ENCODE measurements at places on chromosomes 5 and 9.

DNA sequence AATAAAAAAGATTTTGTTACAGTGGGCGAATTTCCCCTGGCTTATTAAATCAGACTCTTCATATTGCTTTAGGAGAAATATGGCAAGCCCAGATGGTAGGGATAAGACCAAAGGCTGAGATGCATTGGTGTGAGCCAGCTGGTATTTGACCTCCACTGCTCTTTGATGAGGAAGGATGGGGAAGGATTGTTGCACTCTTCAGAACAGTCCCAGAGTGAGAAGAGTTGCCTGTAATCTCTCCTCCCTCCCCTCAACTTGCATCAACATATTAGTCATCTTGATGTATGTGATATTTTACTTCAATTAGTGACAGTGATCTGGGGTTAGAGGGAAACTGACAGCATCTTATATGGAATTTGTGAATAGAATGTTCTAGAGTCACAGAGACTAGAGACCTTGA, 136.6 kb downstream of the ADAMTS12 start:
- no peak for DNase-seq

GRCh38 chr5:78638423-78638822, 10.1 kb downstream of the LHFPL2 start:
- DNase-seq = peak; percentile 58

- DNase-seq = no peak
These were observed 41.7 kb upstream of the LRRC19 start for GRCh38 chr9:27047136-27047535.

DNA sequence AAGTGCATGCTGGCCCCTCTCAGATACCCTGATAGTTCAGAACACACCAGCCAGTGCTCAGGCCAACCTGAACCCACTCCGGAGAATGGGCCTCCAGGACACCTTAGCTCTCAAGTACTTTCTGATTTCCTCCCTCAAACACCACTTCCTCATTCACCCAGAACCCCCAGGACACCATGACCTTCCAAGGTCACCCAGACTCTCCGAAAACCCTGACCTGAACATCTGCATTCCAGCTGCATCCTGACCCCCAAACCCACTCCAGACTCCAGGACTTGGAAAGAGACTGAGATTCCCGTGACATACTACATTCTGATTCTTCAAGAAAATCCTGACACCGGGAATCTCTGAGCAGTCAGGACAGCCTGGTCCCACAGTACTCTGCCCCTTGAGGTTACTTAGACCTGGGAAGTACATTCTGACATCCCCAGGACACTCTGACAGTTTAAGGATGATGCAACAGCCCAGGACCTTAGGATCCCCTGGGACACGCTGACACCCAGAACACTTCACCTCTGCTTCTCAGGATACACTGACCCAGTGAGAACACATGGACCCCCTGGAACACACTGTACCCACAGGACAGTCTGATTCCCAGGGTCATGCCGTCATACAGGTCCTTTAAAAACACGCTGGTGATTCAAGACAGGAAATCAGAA, 747 bp upstream of the PROP1 start:
- DNase-seq = no peak

GRCh38 chr9:115599898-115600297, 481.9 kb upstream of the TNC start:
- no peak for DNase-seq

- no peak for DNase-seq
These were observed 186.3 kb upstream of the ADCY2 start for GRCh38 chr5:7209658-7210057.

- no peak for DNase-seq
These were observed 38.7 kb downstream of the SH3PXD2B start for GRCh38 chr5:172415362-172416275.

Measured in frontal cortex (tissue), 4 donors.